ENCODE measurements at places on chromosomes 16 and 17.

- DNase-seq = no peak
These were observed 118.0 kb upstream of the CRHR1 start for GRCh38 chr17:45666046-45666600.

DNA sequence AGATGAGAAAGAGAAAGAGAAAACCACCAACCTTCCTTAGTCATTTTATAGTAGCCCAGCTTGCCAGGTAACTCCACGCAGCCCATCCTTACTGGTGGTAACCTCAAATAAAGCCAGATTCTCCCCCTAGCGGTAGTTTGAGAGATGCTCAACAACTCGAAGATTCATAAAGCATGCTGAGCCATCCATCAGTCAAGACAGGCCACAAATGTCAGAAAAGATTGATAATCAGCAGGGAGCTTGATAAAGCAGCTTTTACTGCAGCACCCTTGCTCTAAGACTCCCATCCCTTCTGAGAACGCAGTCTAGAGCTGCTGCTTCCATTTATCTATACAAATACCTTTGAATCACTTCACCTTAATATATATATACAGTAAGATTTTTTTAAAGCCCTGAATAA is 451.5 kb upstream of the HSBP1 start:
- peak; percentile 1 for DNase-seq

GRCh38 chr17:55783684-55784245 is 32.9 kb downstream of the PCTP start:
- no peak for DNase-seq

- DNase-seq = no peak
These were observed 3.8 kb upstream of the FAM171A2 start for GRCh38 chr17:44367231-44367979.

DNA sequence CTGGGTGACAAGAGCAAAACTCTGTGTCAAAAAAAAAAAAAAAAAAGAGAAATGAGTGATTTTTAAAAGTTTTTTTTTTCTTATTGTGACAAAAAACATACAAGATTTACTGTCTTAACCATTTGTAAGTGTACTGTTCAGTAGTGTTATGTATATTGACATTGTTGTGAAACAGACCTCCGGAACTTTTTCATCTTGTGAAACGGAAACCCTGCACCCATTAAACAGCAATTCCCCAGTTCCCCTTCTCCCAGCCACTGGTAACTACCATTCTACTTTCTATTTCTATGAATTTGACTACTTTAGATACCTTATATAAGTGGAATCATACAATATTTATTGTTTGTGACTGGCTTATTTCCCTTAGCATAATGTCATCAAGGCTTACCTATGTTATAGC is 18.7 kb downstream of the DUS2 start:
- DNase-seq = no peak

- no peak for DNase-seq
These were observed 650.9 kb downstream of the CDH11 start for GRCh38 chr16:64470916-64471315.

DNA sequence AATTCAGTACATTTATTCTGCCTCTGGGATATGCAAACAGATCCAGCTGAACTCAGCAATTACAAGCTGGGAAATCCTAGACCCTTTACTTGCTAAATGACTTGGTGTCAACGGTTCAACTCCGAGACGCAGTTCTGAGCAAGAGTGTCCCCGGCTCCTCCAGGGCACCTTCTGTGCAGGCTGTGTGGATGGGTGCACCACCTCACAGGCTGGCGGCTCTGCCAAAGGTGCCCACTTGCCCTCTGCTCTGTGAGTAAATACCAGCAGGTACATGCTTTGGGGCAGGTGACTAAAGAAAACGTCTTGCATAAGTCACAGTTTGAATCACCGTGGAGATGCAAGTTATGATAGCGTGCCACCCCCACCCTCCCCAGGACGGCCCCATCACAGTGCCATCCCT is 23.3 kb downstream of the MAP1LC3B start:
- DNase-seq = no peak

GRCh38 chr17:6779411-6779810 is 3.4 kb downstream of the FBXO39 start:
- DNase-seq = no peak

GRCh38 chr17:81402981-81403467 is 7.8 kb downstream of the BAHCC1 start:
- DNase-seq = no peak

DNA sequence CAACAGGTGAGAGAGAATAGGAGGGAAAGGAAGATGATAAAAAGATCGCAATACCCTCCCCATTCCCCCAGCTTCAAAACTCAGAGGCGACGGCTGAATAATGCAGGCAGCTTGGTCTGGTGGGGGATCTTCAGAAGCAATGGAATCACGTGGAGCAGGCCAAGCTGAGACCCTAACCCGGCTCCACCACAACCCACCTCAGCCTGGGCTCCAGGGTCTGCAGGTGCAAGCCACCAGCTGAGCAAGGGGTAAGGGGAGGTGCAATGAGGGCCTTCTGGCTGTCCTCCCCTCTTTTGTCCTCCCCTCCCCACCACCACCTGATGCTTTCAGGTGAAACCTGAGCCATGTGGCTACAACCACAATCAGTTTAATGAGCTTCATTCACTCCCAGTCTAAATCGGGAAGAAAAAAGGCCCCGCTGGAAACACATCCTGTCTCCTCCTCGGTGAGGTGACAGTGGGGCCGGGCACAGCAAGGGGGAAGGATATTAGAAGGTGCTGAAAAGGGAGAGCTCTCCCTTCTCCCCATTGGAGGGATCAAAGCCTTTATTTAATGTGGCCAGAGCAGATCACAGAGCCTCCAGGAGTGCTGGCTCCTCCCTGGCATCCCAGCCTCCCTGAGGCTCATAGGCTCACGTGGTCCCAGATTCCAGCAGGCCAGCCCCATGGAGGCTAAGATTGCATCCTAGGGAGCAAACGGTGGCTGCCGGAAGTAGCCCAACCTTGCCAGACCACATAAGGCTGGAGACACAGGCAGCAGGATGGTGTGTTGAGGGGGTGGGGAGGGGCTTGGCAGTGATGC is 261.0 kb downstream of the SOX9 start:
- no peak for DNase-seq

DNA sequence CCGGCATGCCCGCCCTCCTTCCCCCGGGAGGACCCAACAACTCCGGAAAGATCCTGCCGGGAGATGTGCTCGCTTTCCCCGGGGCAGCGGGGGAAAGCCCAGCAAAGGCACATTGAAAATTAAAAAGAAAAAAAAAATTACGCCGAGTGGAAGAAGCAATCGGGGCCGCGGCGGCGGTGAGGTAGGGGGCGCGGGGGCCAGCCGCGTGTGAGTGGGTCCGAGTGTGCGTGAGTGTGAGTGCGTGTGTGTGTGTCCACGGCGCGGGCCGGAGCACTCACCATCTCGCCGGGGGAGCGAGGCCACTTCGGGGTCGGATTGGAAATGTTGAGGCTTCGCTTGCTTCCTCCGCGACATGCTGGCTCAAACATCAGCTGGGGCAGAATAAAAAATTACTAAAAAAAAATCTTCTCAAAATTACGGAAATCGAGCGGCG is at the start of gene SALL1:
SALL1 (minus strand) TSS at position 383 of the 433 bp plus-strand sequence; CDS start at position 354, 29 bp downstream.
- DNase-seq = no peak

GRCh38 chr16:50538411-50539052 is 9.7 kb upstream of the NKD1 start:
- no peak for DNase-seq

- no peak for DNase-seq
These were observed 331.8 kb upstream of the CDH11 start for GRCh38 chr16:65453646-65454045.

DNA sequence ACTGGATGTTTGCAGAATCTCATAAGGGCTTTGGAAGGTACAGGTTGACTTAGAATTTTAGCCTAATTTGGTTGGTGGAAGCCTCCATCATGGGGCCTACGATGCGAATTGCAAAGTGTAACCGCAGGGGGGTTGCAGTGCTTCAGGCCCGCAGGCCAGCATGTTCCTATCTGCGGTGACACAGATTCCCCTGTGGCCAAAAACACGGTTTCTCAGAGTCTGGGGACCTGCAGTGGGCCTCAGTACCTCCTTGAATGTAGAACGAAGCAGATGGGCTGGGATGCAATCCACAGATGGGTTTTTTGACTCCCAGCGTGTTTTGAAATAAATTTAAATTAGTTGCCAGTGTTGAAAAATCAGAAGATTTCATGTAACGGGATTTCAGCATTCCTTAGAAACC is 34.7 kb downstream of the KIAA0513 start:
- DNase-seq = no peak

- no peak for DNase-seq
These were observed 9.4 kb downstream of the CWC25 start for GRCh38 chr17:38815576-38816193.

GRCh38 chr16:67283826-67284555 is 4.7 kb downstream of the PLEKHG4 start:
- no peak for DNase-seq

- DNase-seq = no peak
These were observed 20.1 kb upstream of the MLYCD start for GRCh38 chr16:83878838-83879237.

DNA sequence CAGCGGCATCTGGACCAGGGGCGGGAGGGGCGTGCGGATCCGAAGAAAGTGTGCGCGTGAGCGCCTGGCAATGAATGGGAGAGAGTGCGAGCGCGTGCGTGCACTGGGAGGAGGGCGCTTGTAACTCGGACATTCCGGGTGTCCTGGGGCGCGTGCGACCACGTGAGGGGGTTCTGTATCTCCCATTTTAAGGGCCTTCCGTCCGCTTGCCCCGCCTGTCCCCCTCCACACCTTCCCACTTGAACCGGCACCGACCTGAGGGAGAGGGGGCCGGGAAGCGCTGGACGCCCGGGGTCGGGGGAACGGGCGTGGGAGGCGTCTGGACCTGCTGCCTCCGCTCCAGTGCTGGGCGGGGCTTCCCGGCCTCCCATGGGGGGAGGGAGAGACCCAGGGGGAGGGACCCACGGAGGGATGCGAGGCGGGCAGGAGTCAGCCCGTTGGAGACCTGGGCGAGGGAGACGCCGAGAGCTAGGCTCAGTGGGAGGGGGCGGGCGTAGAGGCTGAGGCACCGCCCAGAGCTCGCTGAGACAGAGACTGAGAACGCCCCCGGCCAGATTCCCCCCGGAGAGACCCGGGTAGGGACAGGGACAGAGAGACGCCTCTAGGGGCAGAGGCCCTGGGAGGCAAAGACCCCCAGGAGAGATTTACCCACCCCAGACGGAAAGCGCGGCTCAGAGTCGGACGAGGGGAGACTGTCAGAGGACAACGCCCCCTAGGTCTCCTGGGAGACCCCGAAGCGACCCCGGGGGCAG is at the start of gene KREMEN2:
KREMEN2 (plus strand) TSS at position 553 of the 752 bp plus-strand sequence. CDS start 246 bp downstream, outside the sequence.
- DNase-seq = peak; percentile 35

DNA sequence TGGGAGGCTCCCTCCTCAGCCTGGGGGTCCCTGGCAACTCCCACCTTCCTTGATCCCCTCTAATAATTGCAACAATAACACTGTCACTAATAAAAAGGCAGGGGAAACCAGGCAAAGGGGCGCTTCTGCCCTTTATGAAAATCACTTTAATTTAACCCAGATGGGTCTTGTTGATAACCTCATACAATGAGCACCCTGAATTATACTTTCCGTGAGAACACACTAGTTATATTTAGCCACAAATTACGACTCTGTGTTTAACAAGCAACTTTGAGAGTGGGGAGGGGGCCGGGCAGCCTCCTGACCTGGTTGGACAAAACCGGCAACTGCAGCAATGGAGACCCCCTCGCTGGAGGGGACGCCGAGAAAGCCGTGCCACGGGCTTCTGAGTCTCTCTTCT is 5.7 kb upstream of the BAHCC1 start:
- no peak for DNase-seq

GRCh38 chr16:24858219-24859041 is 12.7 kb downstream of the SLC5A11 start:
- no peak for DNase-seq

- peak; percentile 36 for DNase-seq
These were observed 26.6 kb upstream of the KCNG4 start for GRCh38 chr16:84266451-84266850.

- peak; percentile 78 for DNase-seq
These were observed 122.3 kb downstream of the CDK5R1 start for GRCh38 chr17:32609085-32609484.

DNA sequence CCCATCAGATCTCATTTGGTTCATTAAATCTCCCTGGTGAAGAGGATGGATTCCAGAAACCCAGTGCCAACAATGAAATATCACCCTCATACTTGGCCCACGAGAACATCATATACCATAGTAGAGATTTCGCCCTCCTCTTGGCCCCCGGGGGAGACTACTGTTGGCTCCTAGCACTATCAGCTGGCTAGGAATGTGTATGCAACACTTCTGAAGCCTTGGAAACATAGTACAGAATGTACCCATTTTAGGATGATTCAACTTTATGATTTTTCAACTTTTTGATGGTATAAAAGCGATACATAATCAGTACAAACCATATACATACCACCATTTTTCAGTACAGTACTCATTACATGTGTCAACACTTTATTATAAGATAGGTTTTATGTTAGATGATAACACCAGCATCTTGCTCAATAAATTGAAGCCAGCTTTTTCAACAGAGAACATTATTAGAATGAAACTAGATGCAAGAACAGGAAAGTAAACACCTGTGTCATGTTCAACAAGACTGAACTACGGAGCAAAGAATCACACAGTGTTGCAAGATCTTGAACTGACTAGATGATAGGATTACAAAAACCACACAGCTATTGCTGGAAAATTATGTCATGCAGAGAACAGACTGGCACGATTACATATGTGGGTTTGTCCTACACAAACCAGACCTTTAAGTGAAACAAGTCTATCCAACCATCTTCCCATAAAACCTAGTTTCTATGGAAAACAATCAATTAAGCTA is 17.2 kb downstream of the RSL1D1 start:
- DNase-seq = no peak

DNA sequence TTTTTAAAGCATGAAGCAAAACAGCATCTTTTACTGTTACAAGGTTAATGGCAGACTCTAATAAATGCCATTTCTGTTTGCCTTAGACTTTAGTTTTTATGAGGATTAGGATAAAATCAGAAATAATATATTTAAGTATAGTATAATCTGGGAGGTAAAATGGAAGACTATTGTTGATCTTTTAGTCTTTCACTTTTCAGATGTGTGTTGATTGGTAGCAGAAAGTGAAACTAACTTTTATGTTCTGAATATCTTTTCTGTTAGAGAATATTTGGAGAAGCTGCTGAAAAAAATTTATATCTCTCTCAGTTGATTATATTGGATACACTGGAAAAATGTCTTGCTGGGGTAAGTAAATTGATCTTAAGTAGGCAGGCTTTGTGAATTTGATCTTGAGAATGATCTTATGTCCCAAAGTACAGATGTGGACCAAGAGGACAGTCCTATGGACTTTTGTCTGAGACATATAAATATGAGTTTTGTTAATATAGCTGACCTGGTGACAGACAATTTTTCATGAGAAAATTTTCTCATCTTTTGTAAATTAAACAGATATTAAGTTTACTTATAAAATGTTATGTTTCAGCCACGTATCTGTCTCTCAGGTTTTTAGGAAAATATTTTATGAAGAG is 64.1 kb downstream of the NF1 start:
- DNase-seq = peak; percentile 12

All from CD4-positive, alpha-beta T cell treated with Interleukin-1 beta for 1 hour (primary cell).